ENCODE measurements at places on chromosomes 16 and 17.

- DNase-seq = no peak
Observed at GRCh38 chr17:40936976-40937375, 470 bp downstream of the KRT23 start.

DNA sequence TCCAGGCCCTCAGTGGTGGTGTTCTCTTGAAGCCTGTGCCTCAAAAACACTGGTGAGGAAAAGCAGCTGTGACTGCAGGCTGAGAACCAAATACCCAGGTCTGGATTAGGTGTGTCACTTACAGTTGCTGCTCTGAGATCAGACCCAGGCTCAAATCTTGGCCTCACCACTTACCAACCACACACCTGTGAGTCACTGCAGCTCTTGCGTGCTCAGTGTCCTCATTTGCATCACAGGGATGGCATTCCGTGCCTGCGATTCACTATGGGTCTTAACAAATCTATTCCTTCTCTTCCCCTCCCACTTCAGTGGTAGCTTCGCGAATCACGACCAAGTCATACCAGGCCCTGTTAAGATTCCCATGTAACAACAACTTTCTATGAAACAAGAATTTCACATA lies 233.4 kb upstream of the HSBP1 start:
- DNase-seq = peak; percentile 87

DNA sequence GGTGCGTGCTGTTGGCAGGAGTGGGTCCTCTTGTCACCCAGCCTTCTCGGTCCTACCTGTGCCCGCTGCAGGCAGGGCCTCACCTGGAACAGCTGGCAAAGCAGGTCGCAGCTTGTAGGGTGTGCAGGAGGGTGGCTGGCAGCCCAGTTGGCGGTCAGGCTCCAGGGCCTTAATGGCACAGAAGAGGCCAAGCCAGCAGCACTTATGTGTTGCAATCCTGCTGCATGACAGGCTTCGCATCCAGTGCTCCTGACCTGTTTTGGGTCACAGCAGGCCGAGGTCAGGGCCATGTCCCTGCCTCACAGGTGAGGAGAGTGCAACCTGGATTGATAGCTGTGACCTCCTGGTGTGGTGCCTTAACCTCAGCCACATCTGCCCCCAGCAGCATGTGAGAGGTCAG lies 31.9 kb downstream of the ZC3H18 start:
- DNase-seq = no peak

- no peak for DNase-seq
Observed at GRCh38 chr16:15808071-15808470, 48.8 kb downstream of the MYH11 start.

DNA sequence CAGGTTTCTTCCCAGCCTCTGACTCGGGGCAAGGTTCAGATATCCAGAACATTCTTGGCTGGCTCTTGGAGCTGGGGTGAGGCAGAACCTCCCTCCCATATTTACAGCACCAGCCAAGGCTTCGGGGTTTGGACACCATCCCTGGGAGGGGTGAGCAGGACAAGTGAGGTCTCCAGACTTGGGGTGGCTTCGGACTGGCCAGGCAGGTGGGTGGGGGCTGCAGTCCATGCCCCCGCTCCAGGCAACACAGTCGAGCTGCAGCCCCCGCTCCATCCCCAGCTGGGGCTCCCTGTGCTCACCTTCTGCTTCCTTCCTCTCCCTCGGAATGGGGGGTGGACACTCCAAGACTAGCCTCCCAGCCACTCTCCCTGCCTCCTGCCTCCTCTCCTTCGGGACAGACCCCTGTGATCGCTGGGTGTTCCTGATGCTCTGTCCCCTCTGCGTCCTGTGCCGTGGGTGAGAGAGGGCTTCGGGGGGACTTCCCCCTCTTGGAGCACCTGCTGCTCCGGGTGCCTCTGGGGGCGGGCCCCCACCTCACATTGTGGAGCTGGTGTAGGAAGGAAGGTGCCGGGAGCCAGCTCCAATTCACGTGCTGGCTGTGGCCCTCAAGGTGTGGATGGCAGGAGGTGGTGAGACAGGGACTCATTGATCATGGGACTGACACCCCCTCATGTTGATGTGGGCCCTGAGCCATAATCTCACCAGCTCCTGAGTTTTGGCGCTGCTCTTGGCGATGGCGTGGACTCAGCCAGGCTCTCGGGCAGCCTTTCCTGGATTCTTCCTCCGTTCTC lies 189.2 kb downstream of the SEC14L1 start:
- DNase-seq = no peak

- no peak for DNase-seq
Observed at GRCh38 chr17:63804328-63804727, 22.9 kb upstream of the PSMC5 start.

GRCh38 chr16:72884037-72884436 lies 163.9 kb downstream of the ZFHX3 start:
- no peak for DNase-seq

GRCh38 chr16:1413684-1414531 lies 596 bp downstream of the UNKL start:
- DNase-seq = peak; percentile 61

- DNase-seq = no peak
Observed at GRCh38 chr16:24652803-24653202, 76.6 kb upstream of the TNRC6A start.

GRCh38 chr16:17166095-17166494 lies 304.7 kb downstream of the XYLT1 start:
- DNase-seq = no peak

- peak; percentile 63 for DNase-seq
Observed at GRCh38 chr17:72613396-72613795, 479.1 kb downstream of the SLC39A11 start.

- DNase-seq = no peak
Observed at GRCh38 chr17:12463102-12463501, 202.6 kb upstream of the MYOCD start.

DNA sequence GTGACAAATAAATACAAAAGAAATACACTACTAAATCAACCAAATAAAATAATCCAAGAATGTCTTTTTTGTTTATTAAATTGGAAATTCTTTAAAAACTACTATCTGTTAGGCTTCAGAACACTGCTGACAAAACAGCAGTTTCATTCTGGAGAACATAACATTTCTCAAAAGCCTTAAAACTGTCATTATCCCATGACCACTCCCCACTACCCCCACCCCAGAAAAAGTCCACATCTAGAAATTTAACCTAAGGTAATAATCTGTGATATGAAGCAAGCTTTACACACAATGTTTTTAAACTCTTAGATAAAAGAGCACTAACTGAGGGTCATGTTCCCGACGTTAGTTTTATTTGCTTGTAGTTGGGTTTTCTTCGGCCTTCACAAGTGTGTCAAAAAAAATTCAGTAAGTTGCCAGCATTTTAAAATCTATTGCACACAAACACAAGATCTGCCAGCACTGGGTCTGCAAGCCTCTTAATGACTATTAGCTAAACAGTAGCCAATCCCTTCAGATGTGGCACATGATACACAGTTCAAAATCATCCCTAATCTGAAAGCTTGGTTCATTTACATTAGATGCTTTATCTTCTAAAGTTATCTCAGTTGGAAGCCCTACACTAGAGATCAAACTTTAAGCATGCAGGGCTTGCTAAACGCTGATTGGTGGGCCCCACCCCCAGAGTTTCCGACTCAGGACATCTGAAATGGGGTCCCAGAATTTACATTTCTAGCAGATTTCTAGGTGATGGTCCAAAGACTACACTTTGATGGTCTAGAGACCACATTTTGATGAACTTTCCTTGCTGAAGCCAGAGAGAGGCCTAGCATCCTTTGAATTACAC lies 75.2 kb downstream of the KANSL1 start:
- DNase-seq = no peak

DNA sequence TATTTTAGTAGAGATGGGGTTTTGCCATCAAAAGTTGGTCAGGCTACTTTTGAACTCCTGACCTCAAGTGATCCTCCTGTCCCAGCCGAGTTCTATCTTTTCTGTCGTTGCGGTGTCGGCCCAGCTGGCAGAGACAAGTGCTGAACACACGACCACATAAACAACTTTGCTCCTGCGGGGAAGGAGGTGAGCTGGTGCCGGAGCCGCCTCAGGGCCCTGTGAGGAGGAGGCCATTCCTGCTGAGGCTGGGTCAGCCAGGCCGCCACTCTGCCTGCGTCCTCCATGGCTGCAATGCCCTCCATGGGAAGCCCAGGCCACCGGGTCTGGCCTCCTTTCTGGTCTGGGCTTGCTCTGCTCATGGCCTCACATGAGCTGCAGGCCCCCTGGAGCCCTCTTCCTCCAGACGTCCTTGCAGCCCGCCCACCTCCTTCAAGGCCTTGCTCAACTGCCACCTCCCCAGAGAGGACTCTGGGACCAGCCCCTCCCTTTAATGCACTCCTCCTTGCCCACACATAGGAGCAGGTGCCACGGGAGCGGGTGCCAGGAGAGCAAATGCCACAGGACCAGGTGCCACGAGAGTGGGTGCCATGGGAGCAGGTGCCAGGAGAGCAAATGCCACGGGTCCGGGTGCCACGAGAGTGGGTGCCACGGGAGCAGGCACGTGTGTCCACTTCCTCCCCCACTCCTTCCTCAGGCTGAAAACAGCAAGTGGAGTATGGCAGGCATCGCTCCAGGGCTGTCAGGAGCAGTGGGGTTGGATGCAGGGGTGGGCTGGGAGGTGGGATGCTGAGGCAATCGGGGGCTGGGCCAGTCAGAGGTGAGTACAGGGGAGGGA lies 28.4 kb upstream of the CBFA2T3 start:
- no peak for DNase-seq

GRCh38 chr16:85577899-85578598 lies 35.1 kb upstream of the GSE1 start:
- DNase-seq = no peak

- no peak for DNase-seq
Observed at GRCh38 chr17:2190014-2190413, 113.6 kb downstream of the SMG6 start.

- DNase-seq = no peak
Observed at GRCh38 chr17:81129711-81130367, 35.5 kb upstream of the PVALEF start.

- peak; percentile 79 for DNase-seq
Observed at GRCh38 chr17:19316761-19317358, 45.7 kb downstream of the B9D1 start.

GRCh38 chr16:56947604-56947995 lies 14.2 kb upstream of the CETP start:
- DNase-seq = no peak

DNA sequence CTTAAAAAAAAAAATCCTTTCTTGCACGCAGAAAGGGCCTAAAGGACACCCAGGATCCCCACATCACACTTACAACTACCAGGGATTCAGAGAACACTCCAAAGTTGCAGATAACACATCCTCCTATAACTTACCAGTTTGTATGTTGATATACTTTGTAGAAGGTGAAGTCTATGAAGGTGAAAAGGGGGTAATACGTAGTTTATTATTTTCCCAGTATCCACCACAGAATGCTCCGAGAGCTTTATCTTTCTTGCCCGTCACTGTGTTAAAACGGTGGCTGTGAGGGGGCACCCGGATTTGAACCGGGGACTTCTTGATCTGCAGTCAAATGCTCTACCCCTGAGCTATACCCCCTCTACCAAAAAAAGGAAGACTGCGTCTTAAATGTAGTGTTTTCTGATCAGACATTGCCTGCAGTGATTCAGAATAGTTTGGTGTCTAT lies 7.9 kb upstream of the RPL23 start:
- peak; percentile 30 for DNase-seq

Measured in ACHN (cell line).